NCI-H1417 treated with DMSO at 0.1 percent for 48 hours (cell line): ENCODE measurements at places on chromosomes 2 and 18.

- no peak for DNase-seq
These were observed 304.9 kb downstream of the DSEL start for GRCh38 chr18:67211646-67212045.

DNA sequence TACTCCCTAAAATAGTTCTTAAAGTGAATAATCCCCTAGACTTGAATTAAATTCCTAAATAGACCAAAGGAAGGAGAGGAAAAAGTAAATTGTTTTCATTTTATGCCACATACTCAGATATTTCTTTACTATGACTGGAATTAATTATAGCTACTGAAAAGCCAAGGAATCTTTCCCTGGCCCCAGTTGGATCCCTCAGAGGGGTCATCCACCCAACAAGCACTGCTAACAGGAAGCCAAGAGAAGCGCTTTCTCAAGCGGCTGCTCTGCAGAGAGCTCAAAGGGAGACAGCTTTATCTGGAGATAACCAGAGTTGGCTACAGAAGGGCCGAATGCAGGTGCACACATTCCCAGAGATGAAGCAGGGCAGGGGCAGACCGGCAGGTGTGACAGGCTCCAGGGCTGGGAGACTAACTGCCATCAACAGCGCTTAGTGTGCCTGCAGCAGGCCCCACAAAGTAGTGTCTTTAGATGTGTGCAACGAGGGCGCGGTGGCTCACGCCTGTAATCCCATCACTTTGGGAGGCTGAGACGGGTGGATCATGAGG, 51.1 kb downstream of the POLR1A start:
- DNase-seq, result no peak

- no peak for DNase-seq
These were observed 384.3 kb upstream of the ID2 start for GRCh38 chr2:8297376-8298231.

DNA sequence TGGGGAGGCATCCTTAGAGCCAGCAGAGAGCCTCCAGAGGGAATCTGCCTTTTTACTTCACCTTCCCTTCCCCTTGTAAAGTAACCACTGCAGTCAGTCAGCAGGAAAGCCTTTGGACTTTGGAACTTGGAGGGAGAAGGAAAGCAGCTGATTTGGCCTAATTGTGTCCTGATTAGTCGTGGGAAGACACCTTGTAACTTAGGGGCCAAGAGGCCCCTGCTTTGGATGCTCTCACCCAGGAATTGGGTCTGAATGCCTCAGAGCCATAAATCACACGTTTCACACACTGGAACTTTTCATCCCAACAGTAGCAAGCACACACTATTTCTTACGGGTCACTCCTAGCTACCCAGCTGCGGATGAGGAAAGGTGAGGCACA, 81.0 kb upstream of the PPM1B start:
- DNase-seq, result no peak

GRCh38 chr2:239818086-239818485, 207.1 kb downstream of the NDUFA10 start:
- DNase-seq, result no peak

- no peak for DNase-seq
These were observed 1.8 kb upstream of the HOXD4 start for GRCh38 chr2:176149481-176149938.

DNA sequence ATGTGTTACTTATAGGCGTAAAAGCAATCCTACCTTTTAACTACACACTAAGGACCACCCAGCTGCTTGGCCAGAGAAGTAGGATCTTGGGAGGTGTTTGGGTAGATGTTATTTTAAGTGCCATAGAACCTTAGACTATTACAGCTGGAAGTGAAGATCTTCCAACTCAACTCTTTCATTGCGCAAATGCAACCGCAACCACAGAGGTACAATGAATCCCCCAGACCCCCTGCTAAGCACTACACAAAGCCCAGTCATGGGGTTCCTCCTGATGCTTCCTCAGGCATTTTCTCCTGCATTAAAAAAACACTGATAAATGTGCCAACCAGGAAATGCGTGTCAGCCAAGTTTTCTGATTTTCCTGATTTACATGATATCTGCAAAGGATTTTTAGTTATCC, 246.0 kb downstream of the LRRTM1 start:
- DNase-seq, result no peak

DNA sequence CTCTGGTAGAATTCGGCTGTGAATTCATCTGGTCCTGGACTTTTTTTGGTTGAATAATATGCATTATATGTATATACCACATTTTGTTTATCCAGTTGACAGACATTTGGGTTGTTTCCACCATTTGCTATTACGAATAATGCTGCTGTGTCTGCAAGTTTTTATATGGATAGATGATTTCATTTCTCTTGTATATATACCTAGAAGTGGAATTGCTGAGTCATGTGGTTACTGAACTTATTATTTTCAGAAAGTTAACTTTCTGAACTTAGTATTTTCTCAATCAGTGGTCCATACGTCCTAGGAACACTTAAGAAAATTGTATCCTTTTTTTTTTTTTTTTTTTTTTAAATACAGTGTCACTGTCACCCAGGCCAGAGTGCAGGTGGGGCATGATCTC, 63.3 kb downstream of the RIF1 start:
- no peak for DNase-seq

- DNase-seq, result no peak
These were observed 806.7 kb downstream of the NRXN1 start for GRCh38 chr2:50225021-50225928.

DNA sequence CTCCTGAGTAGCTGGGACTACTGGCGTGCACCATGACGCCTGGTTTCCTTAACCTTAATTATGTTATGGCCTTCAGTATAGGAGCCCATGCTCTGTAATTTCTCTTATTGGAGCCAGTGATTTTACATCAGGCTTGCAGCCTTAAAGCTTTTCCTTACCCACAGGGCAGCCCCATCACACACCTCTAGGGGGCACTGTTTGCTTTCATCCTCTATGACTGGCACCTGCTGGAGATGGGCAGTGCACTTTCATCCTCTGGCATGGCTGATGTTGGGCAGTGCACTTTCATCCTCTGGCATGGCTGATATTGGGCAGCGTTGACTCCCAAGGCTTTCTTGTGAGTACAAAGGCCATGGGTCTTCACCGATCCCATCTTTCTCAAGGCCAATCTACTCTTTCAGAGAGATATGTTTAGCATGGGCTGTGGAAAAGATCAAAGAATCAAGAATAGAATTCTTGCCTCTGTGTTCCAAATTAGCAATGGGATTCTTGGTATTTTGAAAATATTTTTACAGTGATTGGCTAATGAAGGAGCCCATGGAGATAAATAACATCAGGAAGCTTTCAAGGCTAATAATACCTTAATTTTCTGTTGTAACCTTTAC, 80.7 kb upstream of the MEX3C start:
- peak; percentile 12 for DNase-seq

DNA sequence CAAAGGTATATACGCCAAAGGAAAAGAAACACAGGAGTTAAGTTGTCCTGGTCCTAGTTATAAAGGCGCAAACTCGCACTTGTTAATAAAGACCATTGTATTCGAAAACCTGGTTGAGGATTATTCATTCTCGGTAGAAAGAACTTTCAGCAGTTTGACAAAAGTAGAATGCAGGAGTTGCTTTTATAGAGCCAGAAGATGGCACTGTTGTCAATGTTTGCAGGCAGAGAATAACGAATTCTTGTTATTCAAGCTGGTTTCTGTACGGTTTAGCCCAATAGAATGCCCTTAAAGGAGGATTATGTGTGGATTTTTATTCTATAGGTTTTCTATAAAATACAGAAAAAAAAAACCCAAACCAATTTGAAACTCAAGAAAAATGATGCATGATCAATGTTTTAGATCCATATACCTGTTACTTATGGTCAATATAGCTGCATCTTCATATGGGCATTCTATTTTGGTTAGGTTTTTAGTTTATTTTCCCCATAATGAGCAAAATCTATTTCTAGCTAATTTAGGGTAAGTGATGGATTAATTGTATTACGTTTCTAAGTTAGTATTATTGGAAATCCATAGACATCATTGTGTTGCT, 510.3 kb downstream of the PLCL1 start:
- DNase-seq, result no peak

DNA sequence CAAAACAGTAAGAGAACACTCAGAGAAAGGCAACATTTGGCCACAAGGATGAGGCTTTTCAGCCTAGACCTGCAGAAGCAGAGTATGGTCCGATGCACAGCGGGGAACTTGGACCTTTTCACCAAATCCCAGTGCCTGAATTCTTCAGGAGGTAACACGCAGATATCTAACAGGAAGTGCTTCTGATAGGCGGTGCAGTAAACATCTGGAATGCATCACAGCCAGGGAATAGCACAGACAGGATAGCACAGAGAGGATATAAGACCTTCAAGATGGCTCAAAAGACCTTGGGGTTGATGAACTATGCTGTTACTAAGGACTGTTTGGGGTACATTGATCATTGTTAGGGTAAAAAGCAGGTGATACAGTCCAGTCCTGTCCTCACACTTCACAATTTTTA, 1.7 kb downstream of the TMEM127 start:
- no peak for DNase-seq

GRCh38 chr2:98883780-98884211, 52.2 kb downstream of the CRACDL start:
- no peak for DNase-seq

GRCh38 chr2:36507408-36507812, 90.6 kb downstream of the FEZ2 start:
- DNase-seq, result peak; percentile 12

- DNase-seq, result no peak
These were observed 21.0 kb downstream of the TGFBRAP1 start for GRCh38 chr2:105308382-105309146.

- DNase-seq, result no peak
These were observed 36.1 kb downstream of the SPIRE1 start for GRCh38 chr18:12621742-12622306.

DNA sequence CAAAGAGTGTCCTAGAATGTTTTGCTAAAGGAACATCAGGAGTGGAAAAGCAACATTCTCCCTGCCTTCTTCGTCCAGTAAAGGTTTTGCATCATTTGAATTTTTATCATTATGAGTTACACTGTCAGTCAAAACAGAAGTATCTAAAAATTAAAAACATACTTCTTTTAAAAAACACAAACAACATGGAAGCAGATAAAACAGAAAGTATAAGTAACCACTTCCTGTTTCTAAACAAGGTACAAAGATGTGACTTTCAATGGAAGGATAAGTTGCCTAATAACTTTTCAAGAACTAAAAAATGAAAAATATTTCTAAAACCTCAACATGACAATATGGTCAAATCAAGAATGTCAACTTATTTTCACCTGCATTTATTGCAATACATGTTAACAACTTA, 158.2 kb downstream of the STK39 start:
- DNase-seq, result no peak

- DNase-seq, result no peak
These were observed 9.8 kb upstream of the NCK2 start for GRCh38 chr2:105734762-105735538.

- DNase-seq, result no peak
These were observed 41.6 kb upstream of the MGAT4A start for GRCh38 chr2:98772536-98772935.

DNA sequence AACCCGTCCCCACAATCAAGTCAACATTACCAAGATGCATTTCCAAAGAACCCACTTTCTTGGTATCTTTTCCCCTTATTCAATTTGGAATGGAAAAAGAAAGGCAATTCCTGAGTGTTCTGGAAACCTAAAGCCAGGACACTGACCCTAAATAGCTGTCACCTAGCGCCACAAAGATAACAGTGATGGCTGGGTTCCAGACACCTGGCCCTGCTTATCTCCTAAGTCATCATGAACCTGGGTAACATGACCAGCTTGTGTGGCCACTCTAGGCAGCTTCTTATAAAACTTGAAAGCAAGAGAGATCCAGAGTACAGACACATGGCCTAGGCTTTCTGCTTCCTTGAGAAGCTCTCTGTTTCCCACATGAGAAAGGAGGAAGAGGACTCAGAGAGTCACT, 95.4 kb downstream of the BOD1L2 start:
- no peak for DNase-seq

GRCh38 chr2:11390399-11390658, 45.9 kb upstream of the ROCK2 start:
- no peak for DNase-seq

- no peak for DNase-seq
These were observed 36.7 kb upstream of the NEB start for GRCh38 chr2:151770995-151771394.

DNA sequence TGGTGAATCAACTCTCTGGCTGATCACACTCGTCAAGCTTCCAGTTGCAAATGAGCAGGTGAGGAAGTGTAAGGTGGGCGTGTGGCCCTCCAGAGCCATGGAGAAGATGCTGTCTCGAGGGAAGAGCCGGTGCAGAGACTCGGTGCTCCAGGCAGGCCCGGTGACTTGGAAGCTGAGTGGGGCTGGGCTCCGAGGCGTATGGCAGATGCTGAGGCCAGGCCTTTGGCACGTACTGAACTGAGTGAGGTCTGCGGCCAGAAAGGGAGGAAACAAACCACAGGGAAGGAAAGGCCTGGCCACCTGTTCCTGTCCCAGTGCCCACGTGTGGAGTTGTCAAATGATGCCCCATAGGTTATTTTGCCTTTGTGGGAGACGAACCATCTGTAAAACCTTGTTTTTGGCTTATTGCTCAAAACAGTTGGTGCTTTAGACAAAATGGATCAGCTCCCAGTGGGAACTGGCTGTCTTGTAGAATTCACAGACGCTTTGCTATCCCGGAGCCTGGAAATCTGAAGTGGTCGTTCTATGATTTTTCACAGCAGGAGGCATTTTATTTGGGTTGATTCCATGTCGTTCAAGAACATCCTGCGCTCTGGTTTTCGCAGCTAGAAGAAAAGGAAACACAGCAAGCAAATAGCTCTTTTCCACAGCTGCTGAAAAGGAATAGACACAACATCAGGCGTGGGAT, 117.5 kb upstream of the TMEM18 start:
- no peak for DNase-seq

DNA sequence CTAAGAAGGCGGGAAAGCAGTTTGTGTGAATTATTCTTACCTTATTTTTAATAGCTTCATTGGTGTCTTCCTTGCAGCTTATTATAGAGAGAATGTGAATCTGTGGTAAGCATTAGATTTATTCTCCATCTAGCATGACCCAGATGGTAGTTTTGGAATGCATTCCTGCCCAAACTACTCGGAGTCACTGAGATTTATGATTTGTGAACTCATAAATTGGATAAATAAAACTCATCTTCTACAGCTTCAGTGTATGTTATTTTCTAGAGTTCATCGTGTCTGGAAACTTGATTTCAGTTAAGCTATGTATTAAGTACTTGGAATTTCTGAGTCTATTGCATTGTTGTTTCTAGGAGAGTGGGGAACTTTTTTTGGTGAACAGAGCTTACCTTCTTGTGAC, 170.5 kb downstream of the FAM210A start:
- DNase-seq, result no peak

DNA sequence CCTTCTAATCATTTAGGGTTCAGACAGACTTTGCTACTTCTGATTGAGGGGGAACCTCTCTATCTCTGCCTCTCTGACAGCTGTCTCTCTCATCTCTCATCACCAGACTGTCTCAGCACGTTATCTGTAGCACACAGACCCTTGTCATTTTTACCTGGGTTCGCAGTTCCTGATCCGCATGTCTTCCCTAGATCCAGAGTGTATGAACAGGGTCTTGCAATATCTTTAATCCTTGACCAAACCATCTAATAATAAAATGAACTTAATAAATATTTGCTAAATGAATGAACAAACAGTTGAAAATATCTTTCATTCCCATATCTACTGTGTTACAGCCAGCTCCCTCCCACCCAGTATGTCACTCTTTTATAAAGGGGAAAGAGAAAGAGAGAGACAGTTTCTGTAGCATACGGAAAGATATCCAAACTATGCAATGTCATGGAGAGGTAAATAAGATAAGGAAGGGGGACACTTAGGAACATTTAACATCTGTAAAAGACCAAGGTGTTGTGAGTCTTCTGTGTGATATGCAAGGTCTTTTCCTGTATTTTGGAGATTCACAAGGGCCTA, 507.6 kb downstream of the SUCLG1 start:
- DNase-seq, result no peak
